ENCODE measurements at places on chromosomes 4 and X.

- DNase-seq, result peak; percentile 58
Observed at GRCh38 chr4:87973283-87974169, 2.0 kb upstream of the SPP1 start.

- DNase-seq, result no peak
Observed at GRCh38 chrX:107298276-107298675, 91.9 kb downstream of the DNAAF6 start.

DNA sequence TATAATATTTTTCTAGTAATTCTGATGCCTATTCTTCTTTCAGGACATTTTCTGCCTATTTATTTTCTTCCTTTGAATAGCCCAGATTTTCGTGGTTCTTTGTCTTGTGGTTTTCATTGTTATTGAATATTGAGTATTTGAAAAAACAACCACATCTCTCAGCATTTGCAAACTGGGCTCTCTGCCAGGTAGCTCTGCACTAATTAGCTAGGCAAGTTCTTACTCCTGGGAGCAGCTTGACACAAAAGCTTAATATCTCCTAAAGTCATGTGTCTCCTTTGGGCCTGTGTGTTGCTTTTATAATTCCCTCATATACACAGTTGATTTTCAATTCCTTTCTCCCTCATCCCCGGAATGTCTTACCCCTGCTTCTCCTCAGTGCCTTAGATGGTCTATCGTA, 413.5 kb upstream of the GRIA3 start:
- no peak for DNase-seq

DNA sequence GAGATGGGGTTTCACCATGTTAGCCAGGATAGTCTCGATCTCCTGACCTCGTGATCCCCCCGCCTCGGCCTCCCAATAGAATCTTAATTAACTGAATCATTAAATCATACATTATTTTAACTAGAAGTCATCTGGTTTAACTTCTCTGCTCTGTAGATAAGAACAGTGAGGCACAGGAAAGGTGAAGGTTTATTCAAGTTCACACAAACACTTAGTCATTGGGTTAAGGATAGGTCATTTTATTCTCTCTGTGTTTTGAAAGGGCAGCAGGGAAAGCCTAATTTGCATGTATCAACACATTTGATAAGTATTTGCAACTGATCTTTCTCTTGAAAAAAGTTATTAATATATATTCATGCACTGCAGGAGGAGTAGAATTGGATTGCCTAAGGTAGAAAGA, 1.1 kb upstream of the ETNPPL start:
- DNase-seq, result no peak

- DNase-seq, result peak; percentile 23
Observed at GRCh38 chr4:122803788-122804208, 22.8 kb upstream of the FGF2 start.

DNA sequence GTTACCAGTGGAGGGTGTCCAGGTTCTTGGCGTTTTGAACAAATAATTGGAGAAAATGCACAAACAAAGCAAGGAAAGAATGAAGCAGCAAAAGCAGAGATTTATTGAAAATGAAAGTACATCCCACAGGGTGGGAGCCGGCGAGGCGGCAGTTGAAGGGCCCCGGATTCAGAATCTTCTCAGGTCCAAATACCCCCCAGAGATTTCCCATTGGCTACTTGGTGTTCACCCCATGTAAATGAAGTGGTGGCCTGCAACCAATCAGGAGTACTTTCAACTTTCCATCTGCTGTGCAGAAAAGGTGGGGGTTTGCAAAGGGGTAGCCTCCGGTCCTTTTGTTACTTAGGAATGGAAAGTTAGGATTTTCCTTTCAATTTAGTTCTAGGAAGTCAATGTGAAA, 1447.0 kb downstream of the C4orf33 start:
- no peak for DNase-seq

DNA sequence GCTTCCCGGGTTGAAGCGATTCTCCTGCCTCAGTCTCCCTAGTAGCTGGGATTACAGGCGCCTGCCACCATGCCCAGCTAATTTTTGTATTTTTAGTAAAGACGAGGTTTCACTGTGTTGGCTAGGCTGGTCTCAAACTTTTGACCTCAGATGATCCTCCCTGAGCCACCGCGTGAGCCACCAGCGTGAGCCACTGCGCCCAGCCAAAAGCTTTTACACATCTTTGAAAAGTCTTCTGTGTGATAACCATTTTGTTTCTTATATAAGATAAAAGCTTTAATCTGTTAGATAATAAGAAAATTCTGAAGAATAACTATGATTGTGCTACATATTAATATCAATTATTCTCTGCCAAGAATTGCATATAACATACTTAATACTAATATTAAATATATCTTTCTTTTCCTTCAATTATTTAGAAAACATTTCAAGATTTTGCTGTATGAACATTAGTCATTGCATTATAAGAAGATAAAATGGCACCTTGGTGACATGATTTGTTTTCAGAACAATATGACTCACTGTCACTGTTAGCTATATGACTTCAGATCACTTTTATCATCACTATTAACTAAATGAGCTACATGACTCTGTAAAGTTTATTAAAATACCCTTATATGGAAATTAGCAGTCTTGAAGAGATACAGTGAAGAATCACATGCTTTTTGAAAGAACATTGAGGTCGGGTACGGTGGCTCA, 33.4 kb downstream of the RUFY3 start:
- DNase-seq, result no peak

DNA sequence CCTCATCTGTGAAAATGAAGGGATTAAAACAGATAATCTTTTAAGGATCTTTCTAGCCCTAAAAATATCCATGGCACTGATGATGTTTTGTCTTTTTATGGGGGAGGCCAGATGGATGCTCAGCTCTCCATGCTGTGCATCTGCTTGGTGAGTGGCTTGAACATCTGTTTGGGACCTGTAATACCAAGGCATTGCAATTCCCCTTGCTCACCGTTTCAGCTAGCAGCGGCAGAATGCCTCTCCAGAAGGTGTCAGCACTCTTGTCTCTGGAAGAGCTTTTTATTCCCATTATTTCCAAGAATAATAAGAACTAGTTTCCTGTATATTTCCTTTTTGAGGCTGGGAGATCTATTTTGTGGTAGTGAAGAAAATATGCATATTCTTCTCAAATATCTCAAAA, 151.9 kb upstream of the ANK2 start:
- DNase-seq, result no peak

GRCh38 chrX:9557521-9557920, 92.7 kb downstream of the TBL1X start:
- no peak for DNase-seq

DNA sequence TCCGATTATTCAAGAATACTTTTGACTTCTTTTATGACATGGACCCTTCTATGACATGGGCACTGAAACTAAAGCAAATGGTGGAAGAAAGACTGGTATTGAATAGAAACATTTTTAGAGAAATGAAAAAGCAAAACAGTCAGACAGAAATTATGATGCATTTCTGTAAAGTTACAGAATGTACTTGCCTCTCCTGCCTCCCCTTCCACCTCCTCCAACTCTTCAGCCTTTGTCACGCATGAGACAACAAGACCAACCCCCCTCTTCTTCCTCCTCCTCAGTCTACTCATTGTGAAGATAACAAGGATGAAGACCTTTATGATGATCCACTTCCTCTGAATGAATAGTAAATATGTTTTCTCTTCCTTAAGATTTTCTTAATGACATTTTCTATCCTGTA, 46.3 kb upstream of the HUWE1 start:
- no peak for DNase-seq

DNA sequence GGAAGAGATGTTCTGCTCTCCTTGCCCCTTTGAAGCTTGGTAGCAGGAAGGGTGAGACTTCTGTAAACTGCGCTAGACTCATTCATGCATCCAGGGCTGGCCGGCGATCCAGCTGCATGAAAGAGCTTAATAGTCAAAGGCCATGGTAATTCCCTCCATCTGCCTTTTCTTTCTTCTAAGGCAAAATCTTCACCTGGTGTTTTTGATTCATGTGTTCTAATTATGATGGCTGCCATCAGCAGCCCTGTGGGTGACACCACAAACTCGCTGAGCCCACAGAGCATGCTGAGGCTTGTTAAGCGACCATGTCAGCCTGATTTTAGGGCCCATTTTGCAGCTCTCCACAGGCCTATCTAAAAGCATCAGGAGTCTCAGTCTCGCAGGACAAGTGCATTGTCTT, 450.1 kb upstream of the TENM3 start:
- no peak for DNase-seq

DNA sequence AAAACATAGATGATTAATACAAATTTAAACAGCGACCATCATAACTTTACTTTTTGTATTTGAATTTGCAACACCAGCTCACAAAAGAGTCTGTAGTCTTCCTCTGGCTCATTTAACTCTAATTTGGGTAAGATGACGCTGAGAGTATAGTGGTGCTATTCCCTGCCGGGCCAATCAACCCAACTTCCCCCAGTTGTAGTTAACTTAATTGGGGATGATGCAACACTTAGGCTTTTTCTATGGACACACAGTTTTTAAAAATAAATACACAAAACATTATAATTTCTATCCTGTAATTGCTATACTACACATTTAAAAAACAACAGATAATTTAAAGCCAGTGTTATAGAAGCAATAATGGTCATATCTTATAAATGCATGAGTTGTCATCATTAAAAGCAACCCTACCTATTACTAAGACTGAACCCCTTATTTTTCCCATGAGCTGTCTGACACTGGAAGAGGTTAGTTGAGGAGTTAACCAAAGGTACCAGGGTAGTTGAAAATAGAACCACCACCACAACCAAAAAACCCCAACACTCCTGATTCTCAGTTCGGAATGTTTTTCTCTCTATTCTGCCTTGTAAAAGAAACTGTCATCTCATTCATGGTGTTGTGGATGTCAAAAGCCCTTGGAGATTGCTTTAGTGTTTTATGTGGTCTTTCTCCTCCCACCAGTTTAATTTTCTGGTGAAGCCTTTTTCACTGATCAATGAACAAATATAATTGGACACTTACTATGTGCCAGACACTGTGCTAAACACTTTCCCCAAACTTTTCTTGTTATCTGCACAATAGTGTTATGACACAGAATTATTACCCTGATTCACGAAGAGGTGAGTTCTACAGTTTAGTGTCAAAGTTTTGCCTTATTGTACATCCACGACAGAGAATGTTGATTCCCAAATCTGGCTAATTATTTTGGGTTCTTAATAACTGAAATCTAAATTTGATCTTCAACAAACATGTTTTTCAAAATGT, 61.5 kb upstream of the RAPGEF2 start:
- DNase-seq, result peak; percentile 68

GRCh38 chrX:1400742-1401471, 9.0 kb upstream of the SLC25A6 start:
- no peak for DNase-seq

Measured in hematopoietic multipotent progenitor cell treated with erythropoietin and hydrocortisone succinate and interleukin-3 and kit ligand, for 8 days (in vitro differentiated cells).